ENCODE measurements at places on chromosomes 2 and 18.

DNA sequence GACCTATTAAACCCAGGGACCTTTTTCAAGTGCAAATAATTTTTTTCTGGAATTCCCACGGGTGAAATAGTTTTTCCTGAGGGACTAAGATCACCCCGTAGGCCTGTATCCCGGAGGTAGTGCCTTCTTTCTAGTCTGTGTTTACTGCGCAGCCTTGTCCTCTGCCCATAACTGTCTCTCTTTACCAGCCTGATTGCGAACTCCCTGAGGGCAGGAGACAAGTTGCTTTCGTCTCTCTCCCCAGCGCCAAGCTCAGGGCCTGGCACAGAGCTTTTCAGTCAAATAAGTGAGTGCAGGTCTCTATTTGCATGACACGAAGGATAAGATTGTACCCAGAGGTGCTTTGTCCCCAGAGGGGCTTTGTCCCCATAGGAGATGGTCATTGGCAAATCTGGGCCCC lies 123.9 kb downstream of the DDX1 start:
- no peak for DNase-seq

DNA sequence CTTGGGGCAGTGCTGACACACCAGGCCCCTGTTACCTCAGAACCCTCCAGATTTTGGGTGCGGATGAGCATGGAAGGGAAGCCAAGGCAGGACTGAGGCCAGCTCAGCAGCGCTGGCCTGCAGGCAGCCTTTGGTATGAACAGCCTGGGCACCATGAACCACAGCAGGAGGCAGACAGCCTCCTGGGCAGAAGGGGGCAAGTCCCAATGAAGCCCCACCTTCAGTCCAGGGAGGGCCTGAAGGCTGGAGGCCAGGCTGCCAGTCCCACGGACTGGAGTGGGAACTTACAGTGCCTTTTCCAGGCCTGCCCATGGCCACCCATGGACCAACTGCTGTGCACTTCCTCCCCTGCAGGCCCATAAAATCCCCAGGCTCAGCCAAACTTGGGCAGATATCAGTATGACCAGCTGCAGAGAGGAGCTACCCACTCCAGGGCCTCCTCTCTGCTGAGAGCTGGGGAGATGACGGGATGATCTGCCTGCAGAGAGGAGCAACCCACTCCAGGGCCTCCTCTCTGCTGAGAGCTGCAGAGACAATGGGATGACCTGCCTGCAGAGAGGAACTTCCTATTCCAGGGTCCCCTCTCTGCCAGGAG lies 74.7 kb downstream of the NEURL3 start:
- no peak for DNase-seq

- no peak for DNase-seq
Observed at GRCh38 chr2:38549071-38549704, 53.5 kb downstream of the HNRNPLL start.

GRCh38 chr2:216548901-216549331 lies 50.3 kb downstream of the RPL37A start:
- DNase-seq = no peak

GRCh38 chr2:147632198-147632597 lies 212.6 kb upstream of the ACVR2A start:
- DNase-seq = no peak

DNA sequence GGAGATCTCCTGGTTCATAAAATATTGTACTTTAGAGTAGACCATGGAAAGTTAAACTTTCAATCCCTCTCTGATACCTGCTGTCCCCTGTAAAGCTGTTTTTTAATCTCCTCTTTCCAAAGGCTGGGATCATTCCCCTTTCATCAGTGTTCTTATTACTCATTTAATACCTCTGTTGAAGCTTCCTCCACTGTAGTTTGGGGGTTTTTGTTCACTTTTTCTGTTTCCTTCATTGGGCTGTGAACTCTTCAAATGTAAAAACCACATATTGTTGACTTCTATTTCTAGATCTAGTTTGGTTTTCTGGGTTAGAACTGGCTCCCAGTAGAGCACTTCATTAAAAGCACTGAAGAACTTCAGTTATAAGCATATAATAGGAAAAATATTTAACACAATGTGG lies 598.1 kb downstream of the RNF144A start:
- no peak for DNase-seq

GRCh38 chr18:59022167-59022945 lies 117.3 kb upstream of the SEC11C start:
- DNase-seq = no peak

DNA sequence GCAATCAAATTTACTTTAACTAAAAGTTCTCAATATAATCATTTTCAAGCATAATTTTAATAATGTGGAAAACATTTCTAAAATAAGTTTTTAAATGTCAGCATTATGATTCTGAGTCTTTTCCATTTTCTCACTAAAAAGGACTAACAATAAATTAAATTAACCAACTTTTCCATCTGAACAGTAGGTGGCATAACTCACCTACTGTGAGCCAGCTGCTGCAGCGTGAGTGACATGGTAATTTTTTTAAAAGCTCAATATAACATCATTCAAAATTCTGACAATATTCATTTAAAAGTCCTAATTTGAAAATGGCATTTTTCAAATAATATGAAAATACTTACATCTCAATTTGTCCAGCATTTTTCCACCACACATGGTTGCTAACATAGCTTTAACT lies 66.5 kb downstream of the DTNB start:
- DNase-seq = peak; percentile 38

GRCh38 chr18:54852780-54853675 lies 24.8 kb downstream of the RAB27B start:
- no peak for DNase-seq

- no peak for DNase-seq
Observed at GRCh38 chr2:82279367-82279766, 1974.8 kb upstream of the LRRTM1 start.

- no peak for DNase-seq
Observed at GRCh38 chr2:47499621-47500309, 96.8 kb downstream of the MSH2 start.

DNA sequence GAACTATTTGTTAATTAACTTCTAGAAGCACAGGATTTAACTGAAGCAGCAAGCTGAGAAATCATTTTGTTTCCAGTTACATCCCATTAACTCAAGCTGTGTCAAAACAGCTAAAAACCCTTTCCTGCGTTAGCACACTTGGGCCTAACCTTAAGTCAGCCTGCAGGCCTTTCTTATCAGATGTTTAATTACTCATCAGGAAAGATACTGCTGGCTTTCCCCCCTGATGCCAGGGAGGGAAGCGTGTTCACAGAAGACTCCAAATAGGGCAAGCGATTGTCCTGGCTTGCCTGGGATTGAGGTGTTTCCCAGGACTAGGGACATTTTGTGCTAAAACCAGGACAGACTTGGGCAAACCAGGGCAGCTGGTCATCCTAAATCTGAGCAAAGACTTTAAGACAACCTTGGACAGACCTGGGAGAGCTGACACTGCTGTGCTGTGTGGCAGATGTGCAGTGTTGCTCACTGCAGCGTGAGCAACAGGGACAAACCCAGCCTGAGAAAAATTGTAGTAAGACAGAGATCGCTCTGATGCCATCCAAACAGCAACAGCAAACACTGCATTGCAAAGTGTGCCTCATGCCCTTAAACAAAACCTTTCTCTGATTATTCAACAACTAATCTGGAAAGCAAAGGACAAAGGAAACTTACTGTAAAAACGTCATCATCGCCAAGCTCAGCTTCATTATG lies 100.9 kb downstream of the SPRED2 start:
- no peak for DNase-seq

GRCh38 chr18:44924785-44925499 lies 244.3 kb downstream of the SETBP1 start:
- DNase-seq = no peak

DNA sequence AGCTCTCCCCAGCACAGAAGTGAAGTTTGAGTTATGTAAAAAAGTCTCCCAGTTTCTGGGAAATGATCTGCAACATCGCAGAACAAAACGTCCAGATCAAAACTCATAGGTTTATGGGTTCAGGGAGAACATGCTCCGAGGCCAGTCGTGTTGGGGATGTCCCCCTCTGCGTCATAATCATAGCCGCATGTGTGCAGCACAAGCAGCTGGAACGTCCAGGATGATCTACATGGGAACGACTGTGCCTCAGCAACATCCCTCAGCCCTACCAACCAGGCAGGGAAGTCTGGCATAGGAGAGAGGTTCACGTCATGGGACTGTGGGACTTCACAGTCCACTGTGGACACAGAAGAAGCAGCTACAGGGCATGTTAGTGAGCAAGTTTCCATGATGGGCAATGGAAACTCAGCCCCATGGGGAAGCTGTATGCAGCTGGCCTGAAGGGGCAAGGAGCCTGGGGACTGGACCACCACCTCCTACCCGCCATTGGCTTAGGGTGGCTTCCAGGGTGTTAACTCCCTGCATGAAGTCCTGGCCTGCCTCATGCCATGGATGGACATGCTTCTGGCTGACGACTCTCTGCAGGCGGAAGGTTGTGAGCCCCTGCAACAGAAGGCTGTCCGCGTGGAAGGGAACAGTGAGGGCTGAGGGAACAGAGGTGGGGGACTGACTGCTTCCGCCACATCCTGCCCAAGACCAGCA lies 96.9 kb downstream of the COPS8 start:
- DNase-seq = no peak

DNA sequence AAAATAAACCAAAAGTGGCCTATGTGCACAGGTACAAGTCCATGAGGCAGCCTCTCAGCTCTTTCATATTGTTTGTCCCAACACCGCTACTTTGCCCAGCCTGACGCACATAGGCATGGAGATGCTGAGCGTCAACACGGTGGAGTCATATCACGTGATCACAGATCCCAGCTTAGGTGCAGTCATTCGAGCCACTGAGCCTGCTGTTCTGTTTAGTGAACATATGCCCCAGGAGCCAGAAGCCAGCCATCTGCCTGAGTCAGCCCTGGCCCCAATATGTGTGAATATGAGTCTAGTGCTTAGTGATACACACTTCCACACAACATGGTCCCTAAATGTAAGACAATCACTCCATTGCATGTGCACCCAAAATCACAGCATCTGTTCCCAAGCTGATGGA lies 88.2 kb upstream of the LCLAT1 start:
- no peak for DNase-seq

GRCh38 chr2:241017228-241017940 lies 19.0 kb downstream of the SNED1 start:
- DNase-seq = no peak

- DNase-seq = peak; percentile 25
Observed at GRCh38 chr2:70901227-70902066, 34.3 kb upstream of the ATP6V1B1 start.

GRCh38 chr2:43142921-43143438 lies 83.4 kb downstream of the ZFP36L2 start:
- no peak for DNase-seq

DNA sequence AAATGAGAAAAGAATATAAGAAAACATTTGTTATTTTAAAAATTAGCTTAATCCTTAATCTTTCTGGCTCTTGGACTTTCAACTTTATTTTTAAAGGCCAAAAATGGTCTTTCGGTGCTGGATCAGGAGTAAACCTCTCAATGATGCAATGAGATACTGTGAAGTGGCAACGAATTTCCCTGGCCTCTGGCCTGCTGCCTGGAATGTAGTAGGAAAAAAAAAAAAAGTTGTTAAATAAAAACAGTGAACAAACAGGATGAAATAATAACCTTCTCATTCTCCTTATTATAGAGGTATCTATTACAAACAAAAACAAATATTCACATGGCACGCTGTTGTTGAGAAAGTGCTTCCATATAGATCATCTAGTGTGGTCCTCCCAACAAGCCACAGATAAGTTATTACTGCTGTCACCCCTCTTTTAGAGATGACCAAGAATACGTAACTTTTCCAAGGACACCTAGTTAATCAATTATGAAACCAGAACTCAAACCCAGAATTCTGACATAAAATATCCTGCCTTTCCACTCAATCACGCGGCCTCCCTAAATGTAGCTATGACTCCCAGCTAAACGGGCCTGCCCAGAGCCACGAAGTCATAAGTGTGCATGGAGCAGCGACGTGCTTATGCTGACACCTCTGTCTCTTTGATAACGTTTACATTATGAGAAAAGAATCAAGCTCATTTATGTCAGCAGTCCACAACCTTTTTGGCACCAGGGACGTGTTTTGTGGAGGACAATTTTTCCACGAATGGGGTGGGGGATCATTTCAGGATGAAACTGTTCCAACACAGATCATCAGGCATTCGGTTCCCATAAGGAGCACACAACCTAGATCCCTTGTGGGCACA lies 170.9 kb downstream of the BCL2 start:
- peak; percentile 44 for DNase-seq

DNA sequence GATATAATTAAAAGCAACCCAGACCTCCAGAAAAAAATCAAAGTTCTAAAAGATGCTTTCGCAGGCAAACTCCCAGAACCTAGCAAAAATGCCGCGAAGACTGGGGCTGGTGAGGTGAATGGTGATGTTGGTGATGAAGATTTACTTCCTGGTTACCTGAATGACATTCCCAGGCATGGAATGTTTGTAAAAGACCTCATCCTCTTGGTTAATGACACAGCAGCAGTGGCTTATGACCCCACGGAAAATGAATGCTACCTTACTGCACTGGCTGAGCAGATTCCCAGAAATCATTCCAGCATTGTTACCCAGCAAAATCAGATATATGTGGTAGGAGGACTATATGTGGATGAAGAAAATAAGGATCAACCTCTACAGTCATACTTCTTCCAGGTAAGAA lies 994 bp downstream of the KLHL41 start:
- no peak for DNase-seq

DNA sequence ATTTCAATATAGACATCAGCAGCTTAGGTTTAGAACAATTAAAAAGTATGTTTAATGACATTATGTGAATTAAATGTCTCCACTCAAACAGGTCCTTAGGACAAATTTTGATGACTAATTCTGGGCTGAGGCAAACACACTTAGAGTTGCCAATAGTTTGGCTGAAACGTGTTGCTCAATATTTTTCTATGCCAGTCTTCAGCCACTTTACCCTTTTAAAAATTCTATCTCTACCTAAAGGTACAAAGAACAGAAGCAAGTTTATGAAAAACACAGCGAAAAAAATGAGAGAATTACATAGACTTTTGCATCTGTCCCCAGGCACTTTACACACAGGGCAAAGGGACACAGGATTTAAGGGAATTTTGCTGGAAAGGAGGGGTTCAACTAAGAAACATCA lies 4.5 kb downstream of the IDH1 start:
- no peak for DNase-seq

DNA sequence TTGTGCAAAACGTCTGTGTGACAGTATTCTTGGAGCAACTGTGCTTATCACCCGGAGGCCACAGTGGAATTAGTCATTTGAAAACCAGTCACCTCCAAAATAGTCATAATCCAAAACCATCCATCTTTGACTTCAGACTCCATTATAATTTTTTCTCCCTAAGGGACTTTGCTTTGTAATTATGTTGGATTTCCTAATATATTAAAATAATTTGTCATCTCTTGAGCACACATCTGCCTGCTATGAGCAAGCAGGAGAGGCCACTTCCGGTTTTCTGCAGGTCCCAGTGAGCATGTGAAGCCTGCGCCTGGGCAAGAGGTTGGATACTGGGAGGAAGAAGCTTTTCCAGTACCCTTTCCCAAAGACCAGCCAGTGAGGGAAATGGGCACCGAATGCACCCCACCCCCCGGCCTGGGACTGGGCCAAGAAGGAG lies 57.7 kb downstream of the ODC1 start:
- no peak for DNase-seq

- no peak for DNase-seq
Observed at GRCh38 chr2:117407746-117408145, 406.7 kb upstream of the DDX18 start.
